ENCODE measurements at places on chromosomes 3 and 15.

DNA sequence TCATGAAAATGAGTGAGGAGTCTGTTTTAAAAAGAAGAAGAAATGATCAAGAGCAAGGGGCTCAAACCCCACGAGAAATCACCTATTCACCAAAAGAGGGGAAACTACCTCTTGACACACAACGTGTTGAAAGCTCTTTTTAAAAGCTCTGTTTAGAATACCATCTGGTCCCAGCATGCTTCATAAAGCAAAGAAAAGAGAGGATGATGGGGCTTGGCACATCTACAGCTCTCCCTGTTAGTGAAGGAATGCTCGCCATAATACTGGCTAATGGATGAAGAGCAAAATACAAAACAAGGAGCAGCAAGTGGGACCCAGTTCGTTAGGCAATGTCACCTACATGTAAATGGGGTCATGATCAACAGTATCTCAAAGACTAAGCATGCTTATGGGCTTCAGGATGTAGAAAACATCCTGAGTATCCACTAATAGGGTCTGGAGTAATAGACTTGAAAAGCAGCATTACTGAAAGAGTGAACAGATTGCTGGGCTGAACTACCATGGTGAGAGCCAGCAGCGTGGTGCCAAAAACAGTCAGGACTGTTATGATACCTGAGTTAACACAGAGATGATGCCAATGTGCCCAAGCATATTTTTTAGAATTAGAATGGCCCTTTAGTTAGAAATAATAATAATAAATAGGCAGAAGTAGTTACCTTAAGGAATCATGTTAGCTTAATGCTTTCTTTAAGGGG lies 159.7 kb upstream of the POU1F1 start:
- no peak for DNase-seq

- no peak for DNase-seq
Measured at GRCh38 chr15:53114960-53115359, 324.8 kb upstream of the ONECUT1 start.

- no peak for DNase-seq
Measured at GRCh38 chr3:111619833-111620232, 24.7 kb upstream of the ZBED2 start.

GRCh38 chr3:152595975-152596821 lies 238.7 kb upstream of the P2RY1 start:
- no peak for DNase-seq

DNA sequence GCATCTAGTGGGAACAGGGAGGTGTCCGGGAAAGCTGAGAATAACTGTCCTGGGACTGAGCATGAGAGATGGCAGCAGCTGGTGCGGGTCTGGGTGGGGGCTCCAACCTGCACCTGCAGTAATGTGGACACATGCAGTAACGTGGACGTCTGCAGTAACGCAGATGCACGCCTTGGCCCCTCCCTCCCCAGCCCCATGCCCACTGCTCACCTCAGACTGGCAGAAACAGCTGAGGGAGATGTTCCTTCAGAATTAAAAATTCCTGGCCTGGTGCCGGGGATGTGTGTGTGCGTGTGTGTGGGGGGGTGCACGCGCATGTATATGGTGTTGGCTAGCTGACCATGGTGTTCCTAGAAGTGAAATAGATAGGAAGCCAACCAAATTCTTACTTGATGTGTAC lies 86.7 kb upstream of the OXTR start:
- DNase-seq = no peak

All from NCI-H1092 treated with DMSO at 0.1 percent for 48 hours (cell line).